ENCODE measurements at places on chromosomes 13 and 19.
A peak's percentile ranks its signal among the peaks of the same experiment; 100 is the strongest.

GRCh38 chr13:50320271-50320862, 305.1 kb downstream of the KCNRG start:
- DNase-seq = no peak

DNA sequence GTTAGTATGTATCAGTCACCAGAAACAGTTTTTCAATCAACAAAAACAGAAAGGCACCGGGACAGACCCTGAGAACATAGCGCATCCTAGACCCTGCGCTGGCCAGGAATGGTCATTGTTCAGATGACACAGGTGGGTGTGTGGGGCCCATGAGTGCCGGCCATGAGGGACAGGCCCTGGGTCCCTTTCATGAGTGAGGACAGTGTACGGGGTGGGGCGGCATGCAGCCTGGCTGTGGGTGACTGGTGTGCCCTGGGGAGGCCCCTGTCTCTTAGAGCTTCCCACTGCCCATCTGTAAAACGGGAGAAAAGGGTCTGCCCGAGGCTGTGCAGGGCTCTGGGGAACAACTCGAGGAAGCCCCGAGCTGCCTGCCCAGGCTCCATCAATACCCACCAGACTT, 25.8 kb downstream of the PBX4 start:
- DNase-seq = no peak

- no peak for DNase-seq
Measured at GRCh38 chr13:39266426-39266825, 228.2 kb downstream of the NHLRC3 start.

- DNase-seq = peak; percentile 22
Measured at GRCh38 chr13:72643311-72643989, 84.0 kb downstream of the MZT1 start.

DNA sequence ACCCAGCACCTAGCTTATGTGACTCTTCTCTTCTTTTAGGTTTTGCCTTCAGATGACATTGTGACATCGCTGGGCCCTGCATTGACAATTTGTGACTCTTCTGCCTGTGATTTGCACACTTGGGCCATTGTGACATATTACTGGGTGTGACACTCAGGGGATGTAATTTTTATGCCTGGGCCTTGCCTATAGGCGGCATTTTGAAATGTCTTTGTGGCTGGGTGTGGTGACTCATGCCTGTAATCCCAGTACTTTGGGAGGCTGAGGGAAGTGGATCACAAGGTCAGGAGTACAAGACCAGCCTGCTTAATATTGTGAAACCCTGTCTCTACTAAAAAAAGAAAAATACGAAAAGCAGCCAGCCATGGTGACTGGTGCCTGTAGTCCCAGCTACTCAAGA, 28.4 kb upstream of the ZNF681 start:
- DNase-seq = no peak

- DNase-seq = no peak
Measured at GRCh38 chr13:44583137-44583536, 7.0 kb upstream of the TSC22D1 start.

DNA sequence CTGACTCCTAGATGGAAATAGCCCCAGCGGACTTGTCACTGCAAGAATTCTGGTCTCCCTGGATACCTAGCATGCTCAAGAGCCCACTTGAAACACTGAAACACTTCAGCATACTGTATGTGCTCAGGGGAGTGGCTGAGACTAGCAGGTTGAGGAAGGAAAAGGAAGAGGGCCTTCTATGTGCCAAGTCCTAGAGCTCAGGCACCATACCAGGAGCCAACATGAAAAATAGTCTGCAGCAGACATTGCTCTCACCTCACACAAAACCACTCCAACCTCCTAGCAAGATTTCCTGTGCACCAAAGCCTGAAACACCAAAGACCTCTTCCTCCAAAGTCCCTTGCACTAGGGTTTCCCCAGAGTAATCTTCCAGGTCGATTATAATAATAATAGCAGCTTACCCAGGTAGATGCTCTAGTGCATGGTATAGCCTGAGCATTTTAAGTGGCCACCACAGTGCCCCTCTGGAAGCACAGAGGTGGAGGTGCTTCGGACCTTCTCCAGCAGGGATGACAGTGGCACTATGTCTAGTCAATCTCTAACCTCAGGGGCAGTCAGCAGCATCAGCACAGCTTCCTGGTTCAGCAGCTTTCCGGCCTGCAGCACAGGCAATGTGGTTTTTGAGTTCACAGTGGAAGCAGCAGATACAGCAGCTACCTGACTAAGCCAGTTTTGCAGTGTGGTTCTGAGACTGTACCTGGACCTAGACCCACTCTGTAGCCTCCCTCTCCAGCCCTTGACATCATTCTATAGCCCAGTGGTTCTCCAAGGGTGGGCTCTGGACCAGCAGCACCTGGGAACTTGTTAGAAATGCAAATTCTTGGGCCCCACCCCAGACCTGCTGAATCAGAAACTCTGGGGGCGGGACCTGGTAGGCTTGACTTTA, 45.6 kb upstream of the UBE2L5 start:
- peak; percentile 40 for DNase-seq

- no peak for DNase-seq
Measured at GRCh38 chr13:97411984-97412383, 22.0 kb upstream of the RAP2A start.

GRCh38 chr13:22372261-22372660, 701.4 kb downstream of the FGF9 start:
- no peak for DNase-seq

Data from stimulated activated CD4-positive, alpha-beta T cell treated with anti-CD3 and anti-CD28 coated beads, Interleukin-2, amount 100 ng/mL, for 4 hours (primary cell).